Activated CD4-positive, alpha-beta T cell treated with anti-CD3 and anti-CD28 coated beads for 24 hours (primary cell): ENCODE measurements at places on chromosomes 5 and 9.

- DNase-seq = no peak
Measured at GRCh38 chr9:114003351-114003750, 74.7 kb downstream of the AMBP start.

- no peak for DNase-seq
Measured at GRCh38 chr5:151569132-151570046, 21.7 kb downstream of the FAT2 start.

DNA sequence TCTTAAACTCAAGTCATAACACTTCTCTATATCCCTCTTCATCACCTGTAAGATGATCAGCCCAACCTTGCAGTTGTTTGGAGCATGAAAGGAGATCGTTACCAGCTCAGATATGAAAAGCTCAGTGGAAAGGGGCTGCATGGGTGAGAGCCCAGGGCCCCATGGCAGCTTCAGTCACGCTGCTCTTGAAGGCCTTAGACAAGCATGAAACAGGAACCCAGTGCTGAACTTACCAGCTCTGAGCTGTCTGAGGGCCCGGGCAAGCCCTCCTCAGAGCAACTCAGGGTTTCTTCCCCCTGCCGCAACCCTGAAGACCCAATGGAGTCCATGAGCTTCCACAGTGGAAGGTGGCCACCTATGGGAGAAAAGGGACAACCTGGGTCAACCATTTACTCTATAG lies 3.3 kb downstream of the HK3 start:
- DNase-seq = no peak

- DNase-seq = no peak
Measured at GRCh38 chr5:40490464-40491111, 189.1 kb upstream of the PTGER4 start.

GRCh38 chr5:34488984-34489383 lies 167.1 kb upstream of the RAI14 start:
- no peak for DNase-seq

DNA sequence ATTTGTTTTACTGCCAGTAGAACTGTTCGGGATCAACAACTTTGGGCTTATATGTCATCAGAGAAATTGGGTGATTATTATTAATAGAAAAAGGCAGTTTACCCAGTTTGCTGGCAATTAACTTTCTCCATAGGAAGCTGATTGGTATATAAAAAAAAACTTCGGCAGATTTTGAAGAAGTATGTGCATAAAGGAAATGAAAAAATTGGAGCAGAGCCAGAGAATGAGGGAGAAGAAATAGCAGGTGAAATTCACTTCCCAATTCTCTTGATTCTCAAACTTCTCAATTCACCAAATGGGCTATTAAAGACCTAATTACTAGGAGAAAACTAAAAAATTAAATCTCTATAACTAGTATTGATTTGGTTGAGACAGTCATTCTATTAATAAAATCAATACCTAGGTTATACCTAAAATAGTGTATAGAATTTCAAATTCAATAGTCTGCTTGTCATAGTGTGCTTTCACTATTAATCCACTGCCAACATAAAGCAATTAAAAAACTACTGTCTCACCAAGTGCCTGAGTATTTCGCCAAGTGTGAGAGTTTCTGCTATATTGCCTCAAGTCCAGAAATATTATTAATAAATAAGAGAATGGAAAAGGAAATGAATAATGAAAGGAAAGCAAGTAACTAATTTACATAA lies 47.5 kb downstream of the STX17 start:
- DNase-seq = no peak

GRCh38 chr9:106039151-106039935 lies 345.0 kb downstream of the TMEM38B start:
- no peak for DNase-seq

DNA sequence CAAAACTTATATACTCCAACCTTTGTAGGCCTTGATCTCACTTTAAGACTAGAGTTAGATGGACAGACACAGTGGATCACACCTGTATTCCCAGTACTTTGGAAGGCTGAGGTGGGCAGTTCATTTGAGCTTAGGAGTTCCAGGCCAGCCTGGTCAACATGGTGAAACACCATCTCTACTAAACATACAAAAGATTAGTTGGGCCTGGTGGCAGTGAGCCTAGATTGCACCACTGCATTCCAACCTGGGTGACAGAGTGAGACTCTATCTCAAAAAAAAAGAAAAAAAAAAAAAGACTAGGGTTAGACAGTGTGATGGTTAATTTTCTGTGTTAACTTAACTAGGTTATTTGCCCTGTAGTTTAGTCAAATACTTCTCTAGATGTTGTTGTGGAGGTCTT lies 74.1 kb downstream of the CFAP95 start:
- no peak for DNase-seq

GRCh38 chr5:12876541-12877298 lies 972.5 kb upstream of the CTNND2 start:
- DNase-seq = no peak

DNA sequence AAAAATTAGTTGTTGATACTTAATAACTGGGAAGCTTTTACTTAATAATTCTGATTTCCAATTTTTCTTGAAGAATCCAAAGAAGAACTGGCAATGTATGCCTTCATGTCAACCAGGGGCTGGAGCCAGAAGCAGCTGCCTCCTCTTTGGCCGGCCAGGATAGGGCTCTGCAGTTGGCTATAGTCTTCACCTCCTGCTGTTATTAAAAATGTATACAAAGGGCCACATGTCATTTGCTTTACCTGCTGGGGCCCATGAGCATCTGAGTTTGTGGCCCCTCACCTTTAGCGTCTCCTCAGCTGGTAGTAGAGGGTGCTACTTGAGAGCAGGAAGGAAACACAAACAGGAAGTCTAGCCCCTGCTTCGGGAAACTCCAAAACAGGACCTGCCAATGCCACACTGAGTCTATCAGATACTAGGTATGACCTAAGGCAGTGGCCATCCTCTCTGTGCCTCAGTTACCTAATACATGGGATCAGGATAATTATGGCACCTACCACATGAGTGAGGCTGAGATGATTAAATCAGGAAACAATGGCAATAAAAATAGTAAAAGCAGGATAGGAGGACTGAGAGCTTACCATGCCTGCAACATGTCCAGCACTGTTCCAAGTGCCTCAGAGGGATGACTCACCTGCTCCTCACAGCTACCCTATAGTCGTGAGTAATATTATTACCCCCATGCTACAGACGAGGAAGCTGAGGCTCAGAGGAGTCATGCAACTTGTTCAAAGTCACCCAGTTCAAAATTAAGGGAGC lies 21.3 kb downstream of the CCDC69 start:
- DNase-seq = no peak

DNA sequence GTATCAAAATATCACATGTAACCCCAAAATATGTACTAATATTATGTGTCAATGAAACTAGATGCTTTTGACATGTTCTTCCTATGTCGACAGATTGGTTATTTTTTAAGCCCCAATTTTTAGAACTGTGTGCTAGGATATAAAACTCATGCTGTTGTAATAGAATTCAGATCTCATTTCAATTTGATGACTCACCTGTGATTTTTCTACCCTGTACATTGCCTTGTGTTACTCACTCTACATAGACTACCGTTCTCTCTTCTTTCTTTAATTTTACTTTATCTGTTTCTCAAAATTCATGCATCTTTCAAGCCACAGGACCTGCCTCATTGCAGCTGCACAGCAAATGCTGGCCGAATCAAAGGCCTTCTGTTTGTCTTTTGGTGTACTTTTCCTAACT lies 284.5 kb downstream of the MAT2B start:
- no peak for DNase-seq

DNA sequence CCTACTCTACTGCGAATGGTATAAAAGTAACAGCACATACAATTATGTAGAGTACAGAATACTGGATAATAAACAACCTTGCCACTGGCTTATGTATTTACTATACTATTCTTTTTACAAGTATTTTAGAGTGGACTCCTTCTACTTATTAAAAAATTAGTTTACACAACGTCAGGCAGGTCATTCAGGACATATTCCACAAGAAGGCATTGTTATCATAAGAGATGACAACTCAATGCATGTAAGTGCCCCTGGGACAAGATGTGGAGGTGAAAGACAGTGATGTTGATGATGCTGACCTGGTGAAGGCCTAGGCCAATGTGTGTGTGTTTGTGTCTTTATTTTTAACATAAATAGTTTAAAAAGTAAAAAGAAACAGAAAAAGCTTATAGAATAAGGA lies 421.7 kb downstream of the CDH12 start:
- DNase-seq = no peak

GRCh38 chr9:29691758-29692407 lies 2118.6 kb upstream of the C9orf72 start:
- no peak for DNase-seq

GRCh38 chr9:130937146-130938076 lies 1.6 kb downstream of the FIBCD1 start:
- no peak for DNase-seq

DNA sequence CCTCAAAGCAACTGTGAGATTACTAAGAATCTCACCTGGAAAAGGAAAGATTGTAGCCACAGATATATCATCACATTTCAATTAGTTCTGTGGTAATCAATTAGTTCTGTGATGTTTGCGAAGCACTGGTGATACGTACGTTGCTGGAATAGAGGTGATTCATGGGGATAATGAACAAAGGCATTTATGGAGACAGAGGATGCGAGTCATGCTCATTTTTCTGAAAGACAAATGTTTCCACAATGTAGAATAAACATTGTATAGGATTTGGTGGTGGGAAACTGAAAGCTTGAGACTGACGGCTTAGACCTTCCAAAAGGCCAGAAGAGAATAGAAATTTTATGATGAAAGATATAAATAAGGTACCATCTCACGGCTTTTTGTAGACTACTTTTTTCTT lies 507.3 kb upstream of the TYRP1 start:
- no peak for DNase-seq
